GM18507 (cell line): ENCODE measurements at places on chromosomes 12 and 14.

DNA sequence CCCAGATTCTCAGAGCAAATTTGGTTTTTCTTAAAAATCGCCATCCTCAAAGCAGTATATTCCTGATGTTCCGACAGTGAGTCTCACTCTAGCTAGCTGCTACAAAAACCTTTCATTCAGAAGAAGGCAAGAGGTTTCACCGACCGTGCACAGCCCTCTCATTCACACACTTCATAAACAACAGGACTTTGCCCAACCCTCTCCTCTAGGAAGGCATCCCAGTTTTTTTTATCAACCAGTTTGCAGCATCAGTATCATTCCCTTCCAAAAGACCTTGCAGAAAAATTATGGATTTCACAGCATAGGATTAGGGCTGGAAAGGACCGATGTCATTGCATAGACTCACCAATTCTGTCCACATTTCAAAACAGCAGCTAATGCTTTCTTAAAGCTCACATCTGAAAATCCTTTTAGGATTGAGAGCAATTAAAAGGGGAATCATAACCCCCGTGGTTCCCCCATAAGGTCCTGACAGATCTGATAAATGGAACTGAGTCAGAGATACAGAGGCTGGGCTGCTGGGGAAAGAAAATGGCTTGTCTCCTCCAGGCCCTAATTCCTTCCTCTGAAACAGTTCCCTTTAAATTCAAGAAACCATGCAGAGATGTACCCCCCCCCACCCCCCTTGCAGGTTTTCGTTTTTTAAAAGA, 597 bp downstream of the SVOP start:
- no peak for DNase-seq

- no peak for DNase-seq
These were observed 206.4 kb downstream of the ERC1 start for GRCh38 chr12:1197264-1198018.

DNA sequence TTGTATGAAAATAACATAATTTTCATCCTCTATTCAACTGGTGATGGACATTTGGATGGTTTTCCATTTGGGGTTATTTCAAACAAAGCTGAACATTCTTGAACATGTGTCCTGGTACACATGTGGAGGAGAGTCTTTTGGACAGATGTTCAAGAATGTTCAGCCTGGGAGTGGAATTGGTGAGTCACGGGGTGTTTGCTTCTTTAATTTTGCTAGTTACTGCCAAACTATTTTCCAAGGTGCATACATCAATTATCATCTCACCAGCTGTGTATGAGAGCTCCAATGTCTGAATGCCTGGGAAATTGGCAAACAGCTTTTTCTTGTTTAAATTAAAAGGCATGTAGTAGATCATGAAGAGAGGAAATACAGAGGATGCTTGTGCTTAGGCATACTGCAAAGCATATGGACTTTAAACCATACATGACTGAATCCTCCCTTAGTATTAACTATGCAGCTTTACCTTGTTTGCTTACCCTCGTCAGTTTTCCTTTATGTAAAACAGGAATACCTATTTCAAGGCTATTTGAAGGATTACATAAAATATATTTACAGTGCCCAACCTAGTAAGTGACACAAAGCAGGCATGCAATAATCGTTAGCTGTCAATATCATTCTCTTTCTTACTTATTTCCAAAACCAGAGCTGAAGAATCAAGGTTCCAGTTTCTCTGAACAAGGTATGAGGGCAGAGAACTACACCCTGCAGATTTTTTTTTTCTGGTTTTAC, 152.1 kb downstream of the ITPR2 start:
- DNase-seq = no peak

GRCh38 chr14:30520536-30520935, 38.4 kb upstream of the G2E3 start:
- DNase-seq = no peak

DNA sequence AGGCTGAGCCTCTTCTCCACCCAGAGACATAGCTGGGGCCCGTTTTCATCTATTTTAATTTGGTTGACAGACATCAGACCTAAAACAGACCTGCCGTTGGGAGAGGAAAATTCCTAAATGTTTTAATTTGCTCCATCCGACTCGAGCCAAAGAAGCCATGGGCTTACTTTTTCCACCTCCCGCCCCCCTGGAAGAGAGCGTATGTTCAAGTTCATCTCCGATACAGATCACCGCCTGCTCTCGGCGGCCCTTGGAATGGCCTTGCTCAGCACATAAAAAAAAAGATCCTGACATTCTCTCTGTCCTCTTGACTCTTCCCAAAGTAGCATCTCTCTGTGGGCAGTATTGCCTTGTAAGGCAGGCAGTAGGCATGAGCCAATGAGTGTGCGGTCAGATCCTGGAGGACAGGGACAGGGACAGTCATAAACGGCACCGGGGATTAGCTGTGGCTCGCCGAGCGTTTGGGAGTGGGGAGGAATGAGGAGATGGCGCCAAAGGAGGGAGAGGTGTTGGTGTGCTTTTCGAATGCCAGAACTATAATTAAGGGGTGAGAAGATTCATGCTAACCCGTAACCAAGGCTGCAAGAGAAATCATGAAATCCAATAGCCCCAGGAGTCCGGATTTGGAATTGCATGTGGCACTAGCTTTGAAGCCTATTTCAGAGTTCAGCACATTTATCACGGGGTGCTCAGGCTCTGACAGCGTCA, 47.9 kb upstream of the MEG3 start:
- DNase-seq = no peak

- no peak for DNase-seq
These were observed 239.4 kb downstream of the C12orf75 start for GRCh38 chr12:105569886-105570285.

GRCh38 chr14:79473651-79474050, 737.7 kb downstream of the DIO2 start:
- no peak for DNase-seq

DNA sequence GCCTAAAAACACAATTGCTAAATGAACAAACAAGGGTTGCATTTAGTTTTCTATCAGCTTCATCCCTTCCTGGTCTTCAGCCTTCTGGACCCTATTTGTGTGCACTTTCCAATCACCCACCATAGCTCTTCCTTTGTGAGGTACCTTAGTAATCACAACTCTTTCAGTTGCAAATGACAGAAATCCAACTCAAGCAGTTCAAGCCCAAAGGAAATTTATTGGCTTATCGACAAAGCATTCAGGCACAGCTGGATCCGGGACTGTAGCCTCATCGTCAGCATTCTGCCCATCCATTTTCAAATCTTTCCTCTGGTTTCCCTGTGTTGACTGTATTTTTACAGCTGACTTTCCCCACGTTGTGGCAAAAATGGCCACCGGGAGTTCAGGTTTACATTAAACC, 148.6 kb upstream of the VASH1 start:
- DNase-seq = no peak

GRCh38 chr14:59120921-59121320, 67.5 kb upstream of the DAAM1 start:
- no peak for DNase-seq

- DNase-seq = no peak
These were observed 346.2 kb downstream of the C12orf75 start for GRCh38 chr12:105676694-105677093.

GRCh38 chr14:106216679-106217078, 690.3 kb downstream of the TMEM121 start:
- no peak for DNase-seq

DNA sequence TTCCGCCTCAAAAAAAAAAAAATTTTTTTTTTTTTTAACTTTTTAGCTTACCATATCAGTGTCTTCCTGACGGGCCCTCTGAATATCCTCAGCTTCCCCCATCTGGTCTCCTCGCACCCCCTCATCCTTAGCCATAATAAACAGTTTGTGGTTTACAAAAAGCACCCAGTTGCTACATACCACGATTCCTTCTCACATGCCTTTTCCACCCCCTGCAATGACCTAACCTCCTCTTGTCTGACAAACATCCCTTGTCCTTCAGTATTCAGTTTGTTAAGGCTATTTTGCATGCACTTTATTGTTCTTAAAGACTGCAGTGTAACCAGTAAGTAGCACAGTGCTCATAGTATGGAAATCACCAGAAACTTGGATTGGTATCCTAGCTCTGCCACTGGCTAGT, 88.5 kb downstream of the PPM1H start:
- DNase-seq = no peak
